Stimulated activated CD4-positive, alpha-beta T cell treated with anti-CD3 and anti-CD28 coated beads, Interleukin-1b, Interleukin-23, amount 100 ng/mL, for 1 hour (primary cell): ENCODE measurements at places on chromosomes 5 and 9.

- DNase-seq: no peak
These were observed 290.4 kb upstream of the PDE4D start for GRCh38 chr5:60183881-60184280.

DNA sequence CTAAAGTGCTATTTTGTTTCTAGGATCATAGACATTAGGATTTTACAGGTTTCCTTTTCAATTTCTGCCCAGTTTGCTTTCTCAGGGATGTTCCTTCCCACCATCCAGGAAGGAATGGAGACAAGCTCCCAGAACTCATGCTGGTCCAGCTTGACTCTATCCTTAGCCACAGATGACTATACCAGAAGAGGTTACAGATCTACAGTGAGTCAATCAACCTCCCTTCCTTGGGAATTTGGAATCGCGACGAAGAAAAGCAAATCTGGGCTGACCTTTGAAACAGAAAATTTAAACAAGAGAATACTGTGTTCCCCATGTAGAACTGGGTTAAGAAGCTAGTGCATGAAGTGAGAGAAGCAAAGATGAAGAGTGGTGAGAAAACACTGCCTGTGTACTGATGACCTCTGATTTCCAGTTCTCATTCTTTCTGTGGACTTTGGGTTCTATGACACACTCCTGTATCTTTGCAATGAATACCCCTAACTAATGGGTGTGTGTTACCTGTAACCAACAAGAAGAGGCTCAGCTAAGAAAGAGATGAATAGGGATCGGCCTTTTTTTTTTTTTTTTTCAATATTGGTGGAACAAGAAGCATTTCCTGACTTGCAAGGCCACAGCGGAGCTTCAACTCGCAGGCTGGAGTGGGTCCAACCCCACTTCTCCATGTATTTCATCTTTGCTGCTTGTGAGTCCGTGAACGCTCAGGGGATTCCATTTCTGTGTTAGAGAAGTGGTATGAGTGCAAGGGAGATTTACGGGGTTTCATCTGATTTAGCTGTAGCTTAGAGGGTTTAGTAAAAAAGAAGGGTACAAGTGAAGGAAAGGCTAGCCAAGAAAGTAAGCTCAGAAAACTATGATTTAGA, 563.9 kb upstream of the CLINT1 start:
- no peak for DNase-seq

DNA sequence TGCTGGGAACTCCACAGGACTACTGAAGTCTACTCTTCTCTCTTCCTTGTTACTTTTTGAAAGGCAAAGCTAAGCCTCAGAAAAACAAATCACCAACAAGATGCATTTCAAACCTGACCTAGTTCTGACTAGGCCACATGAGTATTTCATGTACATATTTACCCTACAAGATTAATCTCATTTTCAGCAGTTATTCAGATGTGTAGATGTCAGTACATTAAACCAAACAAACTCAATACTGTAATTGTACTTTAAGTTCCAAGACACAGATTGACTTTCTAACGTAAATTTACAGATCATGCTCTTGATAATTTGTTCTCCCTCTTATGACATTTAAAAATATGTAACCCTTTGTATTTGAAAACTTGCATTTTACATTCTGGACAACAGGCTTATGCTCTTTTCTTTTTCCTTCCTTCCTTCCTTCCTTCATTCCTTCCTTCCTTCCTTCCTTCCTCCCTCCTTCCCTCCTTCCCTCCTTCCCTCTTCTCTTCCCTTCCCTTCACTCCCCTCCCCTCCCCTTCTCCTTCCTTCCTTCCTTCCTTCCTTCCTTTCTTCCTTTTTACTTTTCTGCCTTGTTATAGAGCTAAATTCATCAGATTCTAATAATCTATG, 1653.4 kb downstream of the EFNA5 start:
- no peak for DNase-seq

DNA sequence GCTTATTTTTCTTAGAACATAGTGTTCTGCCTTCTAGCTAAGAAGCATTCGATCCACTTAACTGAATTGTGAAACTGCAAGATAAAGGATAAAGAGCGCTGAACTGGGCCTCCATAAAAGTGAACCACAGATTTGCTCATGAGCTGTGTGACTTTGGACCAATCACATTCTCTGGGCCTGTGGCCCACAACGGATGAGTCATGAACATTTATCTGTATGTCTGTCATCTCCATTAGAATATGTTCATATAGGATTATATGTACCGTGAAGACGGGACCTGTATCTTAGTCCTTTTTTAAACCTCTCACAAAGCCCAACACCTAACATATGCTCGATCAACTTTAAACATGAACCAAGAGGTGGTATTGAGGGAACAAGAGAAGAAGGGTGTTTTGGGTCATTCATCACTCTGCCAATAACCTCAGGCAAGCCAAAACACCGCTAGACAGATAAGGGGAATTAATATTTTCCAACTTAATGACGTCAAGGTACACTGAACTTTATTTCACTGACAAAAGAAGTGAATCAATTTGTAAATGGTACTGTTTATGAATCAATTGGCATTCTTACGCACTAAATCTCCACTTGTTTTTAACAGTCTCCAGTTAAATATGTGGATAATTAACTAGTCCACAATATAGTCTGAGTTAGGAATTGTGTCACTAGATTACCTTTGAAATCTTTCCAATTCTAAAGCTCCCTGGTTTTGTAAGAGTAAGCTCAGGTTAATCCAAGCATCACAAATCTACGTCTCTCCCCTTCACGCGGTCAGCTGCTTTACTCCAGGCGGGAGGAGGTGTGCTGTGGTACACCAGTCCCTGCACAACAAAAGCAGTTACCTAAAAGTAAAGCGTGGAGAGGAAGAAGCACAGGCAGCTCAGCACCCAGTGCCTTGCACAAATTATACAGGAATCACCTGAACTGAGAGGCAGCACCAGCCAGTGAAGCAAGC, 1.6 kb downstream of the TMEM245 start:
- DNase-seq: peak; percentile 6

- DNase-seq: no peak
These were observed 694 bp upstream of the REEP2 start for GRCh38 chr5:138438003-138438723.

DNA sequence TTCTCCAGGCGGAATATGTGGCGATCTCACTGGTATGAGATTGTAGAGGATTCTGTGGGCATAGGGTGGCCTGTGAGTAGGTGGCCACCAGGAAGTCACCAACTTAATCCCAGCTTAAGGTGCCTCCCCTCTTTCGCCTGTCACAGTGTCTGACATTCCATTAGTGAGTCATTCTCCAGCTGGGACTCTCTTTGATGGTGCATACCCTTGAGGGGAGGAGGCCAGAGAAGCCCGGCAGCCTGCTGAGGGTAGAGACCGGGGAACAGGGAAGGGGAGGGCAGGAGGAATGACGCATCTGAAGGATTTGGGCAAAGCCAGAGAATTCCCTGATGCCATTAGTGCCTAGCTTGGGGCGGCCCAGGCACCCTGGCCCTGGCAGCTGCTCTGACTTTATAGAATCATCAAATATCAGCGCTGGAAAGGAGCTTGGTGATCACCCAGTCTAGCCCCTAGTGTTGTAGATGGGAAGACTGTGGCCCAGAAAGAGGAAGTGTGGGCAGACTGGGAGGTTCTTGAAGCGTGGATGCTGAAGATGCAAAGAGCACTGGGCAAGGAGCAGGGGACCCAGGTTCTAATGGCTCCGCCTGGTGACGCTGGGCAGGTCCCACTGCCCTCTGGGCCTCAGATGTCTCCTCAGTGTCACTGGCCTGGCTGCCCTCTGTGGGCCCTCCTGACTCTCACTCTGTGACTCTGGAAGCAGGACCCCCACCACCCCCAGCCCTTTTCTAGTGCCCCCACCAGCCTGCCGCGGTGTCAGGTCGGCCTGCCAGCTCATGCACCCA, 41.4 kb downstream of the DAB2IP start:
- DNase-seq: no peak
